ENCODE measurements at places on chromosomes 12 and 14.

- DNase-seq = peak; percentile 86
Measured at GRCh38 chr12:123533672-123534643, at the start of gene RILPL1. Gene RILPL1 (minus strand): TSS chr12:123533719. CDS start chr12:123533482, 237 bp downstream.

- no peak for DNase-seq
Measured at GRCh38 chr14:29650554-29651269, 276.9 kb downstream of the PRKD1 start.

DNA sequence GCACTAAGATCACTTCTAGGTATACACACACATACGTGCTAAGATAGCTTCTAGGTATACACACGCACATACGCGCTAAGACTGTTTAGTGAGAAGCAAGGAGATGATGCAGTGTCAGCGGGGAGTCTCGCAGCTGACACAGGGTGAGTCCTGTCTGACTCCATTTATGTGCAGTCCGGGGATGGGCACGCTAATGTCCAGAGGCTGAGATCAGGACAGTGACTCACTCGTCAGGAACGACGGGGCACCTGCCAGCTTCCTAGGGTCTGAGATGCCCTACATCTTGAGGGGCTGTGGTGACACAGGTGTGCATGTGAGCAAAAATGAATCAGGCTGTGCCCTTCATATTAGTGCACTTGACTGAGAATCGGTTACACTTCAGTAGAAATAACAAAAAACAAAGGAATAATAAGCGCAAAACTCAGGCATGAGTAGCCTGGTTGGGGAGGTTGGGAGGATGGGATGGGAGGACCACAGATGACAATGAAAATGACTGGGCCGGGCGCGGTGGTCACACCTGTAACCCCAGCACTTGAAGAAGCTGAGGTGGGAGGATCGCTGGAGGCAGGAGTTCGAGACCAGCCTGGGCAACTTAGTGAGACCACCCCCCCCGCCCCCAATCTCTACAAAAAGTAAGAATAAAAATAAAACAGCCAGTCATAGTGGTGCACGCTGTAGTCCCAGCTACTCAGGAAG, 29.1 kb upstream of the ULK1 start:
- no peak for DNase-seq

DNA sequence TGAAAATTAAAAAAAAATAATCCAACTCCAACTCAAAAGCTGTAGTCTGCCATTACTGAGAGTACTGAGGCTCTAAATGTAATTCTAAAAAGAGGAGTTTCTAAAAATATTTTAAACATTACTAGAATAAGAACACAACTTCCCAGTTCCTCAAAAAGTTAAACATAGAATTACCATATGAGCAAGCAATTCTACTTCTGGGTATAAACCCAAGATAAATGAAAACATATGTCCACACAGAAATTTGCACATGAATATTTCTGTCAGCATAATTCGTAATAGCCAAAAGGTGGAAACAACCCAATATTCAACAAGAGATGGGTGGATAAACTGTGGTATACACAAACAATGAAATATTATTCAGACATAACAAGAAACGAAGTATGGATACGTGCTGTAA, 15.0 kb upstream of the NR2C1 start:
- DNase-seq = no peak

GRCh38 chr14:21874946-21875345, 201.3 kb upstream of the OR4E1 start:
- no peak for DNase-seq

- peak; percentile 42 for DNase-seq
Measured at GRCh38 chr12:54759751-54760150, 94.6 kb upstream of the MUCL1 start.

GRCh38 chr12:25775968-25776367, 182.5 kb upstream of the RASSF8 start:
- DNase-seq = no peak

- no peak for DNase-seq
Measured at GRCh38 chr12:10289005-10289754, 18.5 kb upstream of the KLRD1 start.

DNA sequence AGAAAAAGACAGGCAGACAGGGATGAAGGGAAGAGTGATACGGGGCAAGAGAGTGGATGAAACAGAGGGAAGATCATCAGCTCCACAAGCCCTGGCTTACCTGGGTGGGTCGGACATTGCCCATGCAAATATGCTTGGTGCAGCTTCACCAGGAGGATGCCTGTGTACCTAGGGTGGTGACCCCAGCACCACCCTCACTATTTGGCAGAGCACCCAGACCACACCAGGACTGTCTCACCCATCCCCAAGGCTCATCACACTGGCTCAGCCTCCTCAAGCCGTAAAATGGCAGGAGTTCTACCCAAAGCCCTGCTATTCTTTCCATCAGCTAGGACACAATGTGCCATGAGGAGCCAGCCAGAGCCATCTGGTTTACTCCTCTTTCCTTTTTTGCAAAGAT, 3.0 kb downstream of the GALNT8 start:
- no peak for DNase-seq

DNA sequence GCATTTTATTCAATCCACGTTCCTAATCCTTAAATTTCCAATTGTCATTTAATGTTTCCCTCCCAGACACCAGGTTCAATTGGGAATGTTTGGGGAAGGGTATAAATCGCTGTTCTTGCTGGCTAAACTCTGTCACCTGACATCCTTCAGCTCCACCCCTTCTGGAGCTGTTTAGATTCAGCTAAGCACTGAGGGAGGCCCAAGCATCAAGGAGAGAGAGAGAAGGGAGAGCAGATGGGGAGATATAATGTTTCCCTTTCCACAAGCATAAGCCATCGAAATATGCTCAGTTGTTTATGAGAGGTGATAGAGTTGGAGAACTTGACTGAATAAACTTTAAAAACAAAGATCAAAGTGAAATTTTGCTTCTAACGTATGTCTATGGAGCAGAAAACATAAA, 1.8 kb downstream of the ABCC9 start:
- DNase-seq = peak; percentile 29

- no peak for DNase-seq
Measured at GRCh38 chr12:51482929-51483697, 58.5 kb downstream of the SLC4A8 start.

Data from iPS-NIHi11 (cell line).